AG09319 (cell line): ENCODE measurements at places on chromosomes 5 and 9.
A peak's percentile ranks its signal among the peaks of the same experiment; 100 is the strongest.

GRCh38 chr5:151357792-151358191 is 10.4 kb upstream of the SLC36A2 start:
- DNase-seq = no peak

- no peak for DNase-seq
Observed at GRCh38 chr5:84303315-84303714, 81.4 kb downstream of the EDIL3 start.

- DNase-seq = no peak
Observed at GRCh38 chr9:127546125-127546832, 65.8 kb upstream of the STXBP1 start.

- no peak for DNase-seq
Observed at GRCh38 chr9:129669141-129669718, 3.8 kb downstream of the PRRX2 start.

GRCh38 chr5:11684607-11685006 is 219.6 kb downstream of the CTNND2 start:
- no peak for DNase-seq

GRCh38 chr5:170788626-170789304 is 5.2 kb downstream of the GABRP start:
- DNase-seq = no peak

DNA sequence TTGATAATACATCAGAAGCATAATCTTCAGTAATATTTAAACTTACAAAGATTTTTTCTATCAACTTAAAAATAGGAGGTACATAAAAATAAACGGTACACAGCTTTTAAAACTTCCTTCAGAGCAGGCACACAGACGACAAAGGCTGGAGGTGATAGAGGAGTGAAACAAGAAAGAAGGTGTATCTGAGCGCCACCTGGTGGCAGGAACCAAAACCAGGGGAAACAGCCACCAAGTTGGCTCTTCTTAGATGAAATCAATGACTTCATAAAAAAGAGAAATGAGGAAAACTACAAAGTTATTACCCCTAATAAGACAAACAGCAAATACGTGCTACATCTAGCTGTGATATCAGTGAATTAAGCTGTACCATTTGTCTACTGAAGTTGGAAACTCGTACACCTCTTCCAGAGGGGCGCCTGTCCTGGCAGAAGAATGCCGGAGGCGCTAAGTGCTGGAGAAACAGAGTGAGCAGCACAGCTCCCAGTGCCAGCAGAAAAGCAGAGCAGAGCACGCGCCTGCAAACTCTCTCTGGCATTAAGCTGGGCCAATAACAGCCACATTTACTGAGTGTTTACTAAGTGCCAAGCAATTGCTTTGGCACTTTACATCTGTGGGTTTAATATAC is 85.9 kb downstream of the SETX start:
- DNase-seq = no peak

GRCh38 chr5:1479581-1480188 is 34.4 kb upstream of the SLC6A3 start:
- DNase-seq = peak; percentile 18

DNA sequence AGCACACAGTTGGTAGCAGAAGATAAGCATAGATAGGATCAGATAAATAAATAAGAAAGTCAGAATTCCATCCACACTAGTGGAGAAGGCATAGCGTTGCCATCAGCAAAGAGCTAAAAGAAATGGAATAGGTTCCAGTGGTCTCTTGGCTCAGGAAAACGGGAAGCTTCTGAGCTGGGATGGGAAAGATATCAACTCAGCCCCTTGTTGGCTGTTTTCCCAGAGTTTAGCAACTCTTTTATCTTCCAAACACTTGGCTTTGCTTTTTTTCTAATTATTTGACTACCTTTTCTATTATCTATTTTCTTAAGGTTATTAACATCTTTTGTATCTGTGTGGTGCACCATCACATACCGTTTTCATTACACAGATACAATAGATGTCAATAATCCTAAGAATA is 445.7 kb upstream of the TRPC7 start:
- DNase-seq = no peak

GRCh38 chr9:93119703-93119952 is 14.4 kb downstream of the NINJ1 start:
- no peak for DNase-seq

DNA sequence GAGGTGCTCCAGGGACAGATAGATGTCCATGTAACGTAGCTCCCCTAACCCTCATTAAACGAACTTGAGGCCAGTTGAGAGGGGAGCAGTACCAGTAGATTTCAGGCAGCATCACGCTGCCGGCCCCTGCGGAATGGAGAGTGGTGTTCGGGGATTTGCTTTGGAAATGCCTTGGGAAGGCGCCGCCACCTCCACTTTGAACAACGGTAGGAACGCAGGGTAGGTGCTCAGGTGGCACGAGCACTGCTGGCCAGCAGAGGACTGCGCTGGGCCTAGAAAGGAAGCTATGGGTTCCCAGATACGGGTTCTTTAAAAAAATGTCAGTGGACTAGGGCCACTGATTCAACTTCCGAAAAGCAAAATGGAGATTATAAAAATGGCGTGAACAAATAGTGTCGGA is 271.8 kb downstream of the FANCC start:
- no peak for DNase-seq

DNA sequence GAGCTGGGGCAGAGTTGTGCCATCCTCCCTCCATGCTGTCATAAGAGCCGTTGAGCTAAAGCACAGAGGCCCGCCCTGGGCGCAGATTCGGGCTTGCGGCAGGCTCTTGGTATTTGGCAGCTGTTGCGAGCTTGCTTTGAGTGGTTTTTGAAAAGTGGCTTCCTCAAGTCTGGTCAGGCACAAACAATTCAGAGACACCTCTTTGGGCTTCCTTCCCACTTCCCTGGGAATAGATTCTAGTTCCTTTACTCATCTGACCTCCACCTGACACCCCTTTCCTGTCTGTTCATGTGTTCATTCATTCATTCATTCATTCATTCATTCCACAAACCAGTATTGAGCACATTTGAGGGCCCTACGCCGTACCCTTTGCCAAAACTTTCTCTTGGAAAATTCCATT is 27.4 kb downstream of the NCS1 start:
- no peak for DNase-seq

GRCh38 chr5:5039918-5040317 is 100.2 kb upstream of the ADAMTS16 start:
- no peak for DNase-seq

- DNase-seq = no peak
Observed at GRCh38 chr5:43616535-43616934, 13.6 kb downstream of the NNT start.

- no peak for DNase-seq
Observed at GRCh38 chr9:38144421-38144820, 75.4 kb upstream of the SHB start.

- no peak for DNase-seq
Observed at GRCh38 chr9:133256686-133257091, 18.3 kb downstream of the ABO start.

- DNase-seq = no peak
Observed at GRCh38 chr9:82466616-82467260, 478.2 kb downstream of the SPATA31D1 start.

DNA sequence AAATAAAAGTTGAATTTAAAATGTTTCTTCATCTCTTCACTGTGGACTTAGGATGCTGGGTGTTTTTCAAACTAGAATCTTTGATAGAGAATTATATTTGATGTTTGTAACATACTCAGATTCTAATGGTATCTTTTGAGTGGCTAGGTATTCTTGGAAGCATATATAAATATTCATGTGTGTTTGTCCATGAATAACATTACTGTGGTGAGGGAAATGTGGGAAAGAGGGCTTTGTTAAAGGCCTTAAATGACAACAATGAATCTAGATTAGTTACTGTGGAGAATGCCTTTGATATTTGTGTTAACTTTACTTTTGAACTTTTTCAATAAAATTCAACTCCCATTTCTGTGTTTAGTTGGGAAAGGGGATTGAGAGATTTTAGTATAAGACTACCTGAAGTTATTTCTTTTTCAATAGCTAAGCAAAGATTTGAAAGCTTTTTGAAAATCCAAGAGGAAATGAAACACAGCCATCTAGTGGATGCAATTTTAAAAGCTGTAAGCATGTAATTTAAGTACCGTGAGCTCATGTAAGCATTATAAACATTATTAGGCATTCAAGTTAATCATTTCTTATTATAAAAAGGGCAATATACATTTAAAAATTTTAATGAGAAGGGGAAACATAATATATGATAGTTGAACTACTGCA is 69.6 kb downstream of the CCDC171 start:
- DNase-seq = no peak

DNA sequence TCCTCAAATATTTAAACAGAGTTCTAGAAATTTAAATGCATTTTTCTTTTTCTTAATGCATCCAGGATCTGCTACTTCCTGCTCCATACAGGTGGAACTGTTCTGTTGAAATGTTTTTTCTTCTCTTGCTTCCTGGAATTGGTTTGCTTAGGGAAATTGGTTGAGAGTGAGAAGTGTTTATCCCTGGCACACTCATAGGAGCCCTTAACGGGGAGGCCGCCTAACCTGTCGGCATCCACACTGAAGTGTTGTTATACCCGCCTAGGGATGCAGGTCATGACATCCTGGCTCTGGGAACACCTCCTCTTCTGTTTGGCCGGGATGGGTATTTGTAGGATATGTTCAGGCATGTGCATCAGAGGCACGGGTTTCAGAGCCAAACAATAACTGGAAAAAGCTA is 239.7 kb downstream of the GADD45G start:
- DNase-seq = no peak

- DNase-seq = no peak
Observed at GRCh38 chr5:56264417-56265025, 31.4 kb upstream of the ANKRD55 start.

- no peak for DNase-seq
Observed at GRCh38 chr9:92299116-92299515, 5.6 kb upstream of the IARS1 start.

- no peak for DNase-seq
Observed at GRCh38 chr9:93303806-93304573, 120.1 kb downstream of the WNK2 start.

DNA sequence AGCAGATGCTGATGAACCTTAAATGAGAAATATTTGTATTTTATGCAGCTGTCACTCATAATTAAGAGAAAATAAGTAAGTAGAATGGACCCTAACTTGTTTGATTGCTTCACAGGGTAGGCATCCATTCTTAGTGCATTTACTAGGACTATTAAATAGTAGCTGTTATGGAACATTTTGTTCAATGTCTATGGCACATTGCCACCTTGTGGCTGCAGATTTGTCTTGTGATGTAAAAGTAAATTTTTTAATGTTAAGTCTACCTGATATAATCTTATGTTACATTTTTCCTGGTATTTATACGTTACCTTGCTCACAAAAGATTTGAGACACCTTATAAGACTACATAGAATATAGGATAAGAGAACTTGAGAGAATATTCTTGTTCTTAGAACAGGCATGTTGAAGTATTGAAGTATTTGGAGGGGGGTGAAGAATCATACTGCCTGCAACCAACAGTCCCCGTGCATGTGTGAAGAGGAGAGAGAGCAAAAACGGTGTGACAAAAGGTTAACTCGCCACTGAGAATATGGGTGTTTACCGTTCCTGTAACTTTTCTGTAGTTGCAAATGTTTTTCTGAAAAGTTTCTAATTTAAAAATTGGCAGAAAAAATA is 161.1 kb downstream of the MAST4 start:
- DNase-seq = peak; percentile 7

DNA sequence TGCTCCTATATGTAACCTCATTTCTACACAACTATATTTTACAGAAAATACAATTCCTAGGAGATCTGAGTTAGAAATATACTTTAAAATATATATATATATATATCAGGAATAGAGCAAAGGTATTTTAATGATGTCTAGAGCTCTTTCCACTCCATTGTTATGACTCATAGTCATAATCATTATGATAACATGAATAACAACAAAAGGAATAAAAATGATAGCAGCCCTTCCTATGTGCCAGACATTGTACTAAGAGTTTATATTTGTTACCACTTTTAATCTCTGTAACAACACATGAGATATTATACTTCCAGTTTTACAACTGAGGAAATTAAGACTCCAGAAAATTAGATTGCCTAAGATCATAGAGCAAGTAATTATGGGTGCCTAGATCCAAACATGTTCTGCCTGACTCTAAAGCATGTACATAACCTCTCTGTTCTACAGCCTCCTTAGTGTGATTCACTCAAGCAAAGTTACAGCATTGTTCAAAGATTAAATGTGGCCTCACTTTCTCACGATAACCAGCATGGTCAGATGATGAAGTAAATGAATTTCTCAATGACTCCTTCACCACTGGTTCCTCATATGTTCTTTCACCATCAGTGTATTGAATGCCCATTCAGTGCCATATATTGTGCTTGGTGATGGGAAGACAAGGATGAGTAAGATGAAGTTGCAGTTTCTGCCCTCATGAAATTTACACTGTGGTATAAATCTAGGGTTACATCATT is 452.1 kb downstream of the EFNA5 start:
- no peak for DNase-seq

- no peak for DNase-seq
Observed at GRCh38 chr9:127426756-127427155, 2.6 kb downstream of the ZNF79 start.

- DNase-seq = no peak
Observed at GRCh38 chr9:119483153-119483552, 113.9 kb upstream of the BRINP1 start.

DNA sequence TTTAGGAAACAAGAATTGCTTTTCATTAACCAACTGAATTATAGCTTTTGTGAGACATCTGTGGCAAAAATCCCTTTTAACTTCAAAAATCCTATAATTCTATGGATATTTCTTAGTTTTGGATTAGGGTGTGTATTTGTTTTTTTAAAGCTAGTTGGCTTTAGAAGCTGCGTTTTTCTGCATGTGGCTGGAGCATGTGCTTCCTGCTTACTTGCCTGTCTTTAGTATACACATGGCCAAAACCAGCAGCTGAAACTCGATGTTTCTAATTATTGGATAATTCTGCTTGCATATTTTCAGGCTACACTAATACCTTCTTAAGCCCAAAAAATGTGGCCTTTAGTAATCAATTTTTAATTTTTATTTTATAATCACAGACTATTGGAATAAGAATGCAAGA is 8.9 kb downstream of the RECK start:
- DNase-seq = no peak

DNA sequence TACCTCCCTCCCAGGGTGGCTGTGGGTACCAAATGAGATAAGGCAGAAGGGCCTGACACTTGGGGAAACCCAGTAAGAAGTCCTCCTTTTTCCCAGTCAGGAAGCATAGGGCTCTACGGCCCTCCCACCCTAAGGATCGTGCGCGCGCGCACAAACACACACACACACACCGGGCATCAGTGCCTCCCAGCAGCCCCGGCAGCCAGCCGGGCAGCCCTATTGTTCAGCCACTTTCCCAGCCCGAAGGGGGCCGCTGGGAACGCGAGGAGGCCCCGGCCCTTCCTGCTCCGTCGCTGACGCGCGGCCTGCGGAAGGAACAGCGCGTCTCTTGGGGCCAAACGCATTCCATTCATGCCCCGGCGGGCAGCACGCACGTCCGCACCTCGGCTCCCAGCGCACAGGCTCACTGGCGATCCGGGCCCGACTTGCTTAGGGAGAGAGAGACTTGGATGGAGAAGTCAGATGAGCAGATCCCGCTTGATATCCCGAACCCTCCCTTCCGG is 22.6 kb downstream of the DUSP1 start:
- no peak for DNase-seq
